ENCODE measurements at places on chromosomes 3 and 15.

DNA sequence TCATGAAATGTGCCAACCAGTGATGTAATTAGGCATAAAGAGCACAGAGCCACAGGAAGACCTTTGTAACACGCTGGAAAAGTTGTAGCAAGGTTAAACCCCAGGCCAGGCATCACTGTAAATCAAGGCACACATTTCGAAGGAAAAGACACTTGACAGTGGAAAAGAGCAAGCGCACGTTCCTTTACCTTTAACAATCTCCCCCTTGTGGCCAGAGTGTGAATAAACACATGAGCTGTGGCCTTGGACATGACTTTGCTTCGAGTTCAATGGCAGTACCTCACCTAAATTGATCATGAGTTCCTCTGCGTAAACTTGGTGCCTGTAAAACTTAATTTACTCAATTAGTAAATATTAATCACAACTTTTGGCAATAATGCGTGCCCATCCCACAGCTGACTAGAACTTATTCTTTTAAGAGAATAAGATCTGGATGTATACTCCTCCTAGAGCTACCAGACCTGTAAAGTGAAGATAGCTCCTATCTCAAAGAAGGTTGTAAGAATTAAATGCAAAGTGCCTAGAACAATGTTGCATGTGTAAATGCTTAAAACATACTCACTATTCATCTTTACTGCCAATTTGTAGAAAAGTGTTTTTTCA lies 757.0 kb upstream of the NECTIN3 start:
- peak; percentile 68 for DNase-seq

DNA sequence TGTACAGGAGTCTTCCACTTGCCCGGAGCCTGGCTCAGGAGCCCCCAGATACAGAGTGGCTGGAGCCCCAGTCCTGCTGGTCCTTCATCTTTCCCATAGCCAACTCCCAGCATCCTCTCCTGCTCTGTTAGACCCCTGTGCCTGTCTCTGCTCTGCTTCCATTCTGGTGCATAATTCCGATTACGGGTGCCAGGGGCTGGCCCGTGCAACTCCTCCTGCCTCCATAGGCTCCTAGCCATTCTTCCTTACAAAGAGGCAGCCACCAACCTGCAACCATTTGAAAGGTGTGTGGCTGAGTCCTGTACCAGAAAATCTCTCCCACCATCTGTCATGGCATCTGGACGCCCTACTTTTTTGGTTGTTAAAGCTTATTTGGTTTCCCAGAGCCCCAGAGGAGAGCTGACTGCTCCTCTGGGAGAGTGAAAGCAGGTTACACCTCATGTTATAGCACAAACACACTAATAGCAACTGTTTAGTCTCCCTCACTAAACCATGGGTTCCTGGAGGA lies 5.2 kb upstream of the RAD18 start:
- no peak for DNase-seq

DNA sequence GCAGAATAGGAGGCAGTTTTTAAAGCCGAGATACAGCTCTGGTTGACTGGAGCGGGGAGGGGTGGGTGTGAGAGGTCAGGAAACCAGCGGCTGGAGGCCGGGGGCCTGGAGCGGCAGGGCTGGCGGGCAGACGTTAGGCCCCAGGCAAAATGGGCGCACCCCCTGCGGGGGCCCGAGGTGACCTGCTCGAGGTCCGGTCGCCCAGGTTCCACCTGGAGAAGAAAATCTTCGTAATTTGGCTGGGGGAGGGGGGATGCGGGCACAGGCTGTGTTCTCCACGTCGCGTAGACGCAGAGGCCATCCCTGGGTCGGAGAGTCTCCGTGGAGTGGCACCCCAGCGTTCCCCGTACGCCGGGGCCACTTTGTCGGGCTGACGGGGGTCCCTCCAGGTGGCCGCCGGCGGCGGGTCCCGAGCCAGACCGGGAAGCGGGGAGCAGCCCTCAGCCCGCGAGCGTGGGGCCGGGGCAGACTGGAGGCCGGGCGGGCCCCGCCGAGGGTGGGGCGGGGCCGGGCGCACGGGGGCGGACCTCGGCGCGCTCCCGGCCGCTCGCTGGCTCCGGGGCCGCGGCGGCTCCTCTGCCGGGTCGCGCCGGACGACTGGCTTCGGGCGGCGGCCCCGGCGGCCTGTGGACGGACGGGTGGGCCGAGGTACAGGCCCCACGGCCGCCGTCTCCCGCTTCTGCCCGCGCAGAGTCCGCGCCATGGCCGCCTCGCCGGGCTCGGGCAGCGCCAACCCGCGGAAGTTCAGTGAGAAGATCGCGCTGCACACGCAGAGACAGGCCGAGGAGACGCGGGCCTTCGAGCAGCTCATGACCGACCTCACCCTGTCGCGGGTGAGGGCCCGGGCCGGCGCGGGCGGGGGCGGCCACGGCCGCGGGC lies at the start of gene CRTC3:
Gene CRTC3 (plus strand): TSS at position 553 of the 879 bp plus-strand sequence. CDS start 149 bp downstream, at position 702.
- no peak for DNase-seq

GRCh38 chr15:28246605-28247004 lies 75.4 kb downstream of the HERC2 start:
- DNase-seq: no peak

GRCh38 chr15:70142322-70143191 lies 44.8 kb upstream of the TLE3 start:
- peak; percentile 51 for DNase-seq

GRCh38 chr15:99438224-99438585 lies 127.6 kb upstream of the MEF2A start:
- no peak for DNase-seq

DNA sequence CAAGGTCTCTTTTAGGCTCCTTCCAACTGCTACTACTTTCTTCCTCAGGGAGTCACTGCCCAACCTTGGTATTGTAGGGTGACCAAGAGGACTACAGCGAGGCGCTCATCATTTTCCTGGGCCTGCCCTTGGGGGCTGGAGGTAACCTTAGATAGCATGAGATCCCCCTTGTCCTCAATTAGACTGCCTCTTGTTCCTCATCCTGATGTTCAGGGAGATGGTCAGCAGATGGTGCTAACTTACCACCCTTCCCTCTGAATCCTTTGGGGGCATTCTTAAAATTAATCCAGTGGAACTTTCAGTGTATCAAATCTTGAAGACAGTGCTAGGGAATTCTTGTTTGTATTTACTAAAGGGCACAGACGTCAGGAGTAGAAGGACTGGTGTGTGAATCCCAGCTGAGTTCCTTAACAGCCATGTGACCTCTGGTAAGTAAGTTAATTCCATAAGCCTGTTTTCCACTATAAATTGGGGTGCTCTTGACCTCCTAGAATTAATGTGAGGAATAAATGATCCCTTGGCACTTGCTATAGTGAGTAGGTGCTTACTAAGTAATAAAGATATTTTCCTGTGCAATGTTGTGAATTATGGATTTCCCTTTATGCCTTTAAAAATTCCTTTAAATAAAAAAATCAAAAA lies 4.1 kb upstream of the CLPX start:
- DNase-seq: peak; percentile 73

DNA sequence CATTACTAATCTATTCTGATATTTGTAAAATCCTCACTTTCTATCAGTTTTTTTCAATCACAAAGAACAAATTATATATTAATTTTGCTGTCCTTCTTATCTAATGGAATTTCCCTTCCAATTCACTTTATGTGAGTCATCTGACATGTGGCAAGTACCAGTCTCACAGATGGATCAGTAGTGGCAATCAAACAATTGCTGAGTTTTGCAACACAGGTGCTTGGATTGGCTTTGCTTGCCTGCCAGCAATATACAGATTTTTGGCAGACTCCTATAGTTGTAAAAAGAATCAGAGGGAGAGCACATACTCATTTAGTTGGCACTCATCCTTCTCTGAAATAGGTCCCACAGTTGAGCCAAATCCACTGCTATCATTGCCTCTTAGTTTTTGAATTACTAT lies 83.7 kb downstream of the BCHE start:
- peak; percentile 3 for DNase-seq
